Aorta (tissue), 5 donors: ENCODE measurements at places on chromosomes 2 and 18. TPM values are rescaled to one million over a fixed set of nuclear protein-coding genes. Genes with fewer than 3 reads are reported as not detected.

GRCh38 chr2:68333009-68333408 is 13.3 kb upstream of the CNRIP1 start:
- H3K27me3 ChIP-seq = no peaks in the 10 kb centered on the region
- no peak for DNase-seq
- H3K4me3 ChIP-seq = no peak overlapping the region
- H3K27ac ChIP-seq = no peak overlapping the region
- H3K4me1 ChIP-seq = no peaks in the 10 kb centered on the region
- no peaks in the 10 kb centered on the region for H3K36me3 ChIP-seq

- no peak overlapping the region for H3K4me3 ChIP-seq
- no peaks in the 10 kb centered on the region for H3K4me1 ChIP-seq
- no peak overlapping the region for H3K27ac ChIP-seq
- no peaks in the 10 kb centered on the region for H3K27me3 ChIP-seq
- no peaks in the 10 kb centered on the region for H3K36me3 ChIP-seq
- DNase-seq = peak; percentile 8
These were observed 63.0 kb upstream of the OTOF start for GRCh38 chr2:26540961-26541360.

GRCh38 chr2:35978218-35978617 is 377.4 kb upstream of the CRIM1 start:
- no peaks in the 10 kb centered on the region for H3K4me1 ChIP-seq
- no peaks in the 10 kb centered on the region for H3K27me3 ChIP-seq
- no peak for DNase-seq
- no peak overlapping the region for H3K4me3 ChIP-seq
- no peak overlapping the region for H3K27ac ChIP-seq

DNA sequence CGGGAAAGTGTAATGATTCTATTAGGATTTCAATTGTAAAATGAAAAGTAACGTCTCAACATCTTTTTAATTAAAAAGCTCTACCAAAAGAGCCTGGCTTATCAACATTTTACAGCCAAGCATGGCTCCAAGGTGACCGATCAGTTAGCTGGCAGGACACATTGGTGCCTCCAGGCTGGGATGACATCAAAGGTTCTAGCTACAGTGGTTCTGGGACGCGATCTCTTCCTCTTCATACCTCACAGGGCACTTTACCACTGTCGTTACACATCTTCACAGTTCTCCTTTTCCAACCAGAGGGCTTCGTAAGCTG is 693 bp downstream of the ORC2 start:
- no peaks in the 10 kb centered on the region for H3K4me1 ChIP-seq
- peak overlapping the region; percentile 41 for H3K27ac ChIP-seq
- H3K27me3 ChIP-seq = no peaks in the 10 kb centered on the region
- H3K36me3 ChIP-seq = no peaks in the 10 kb centered on the region

GRCh38 chr18:9140381-9140780 is 3.8 kb downstream of the ANKRD12 start:
- H3K4me3 ChIP-seq = no peak overlapping the region
- H3K27me3 ChIP-seq = no peaks in the 10 kb centered on the region
- H3K27ac ChIP-seq = no peak overlapping the region
- H3K36me3 ChIP-seq = no peaks in the 10 kb centered on the region
- no peak for DNase-seq
- H3K4me1 ChIP-seq = no peaks in the 10 kb centered on the region

DNA sequence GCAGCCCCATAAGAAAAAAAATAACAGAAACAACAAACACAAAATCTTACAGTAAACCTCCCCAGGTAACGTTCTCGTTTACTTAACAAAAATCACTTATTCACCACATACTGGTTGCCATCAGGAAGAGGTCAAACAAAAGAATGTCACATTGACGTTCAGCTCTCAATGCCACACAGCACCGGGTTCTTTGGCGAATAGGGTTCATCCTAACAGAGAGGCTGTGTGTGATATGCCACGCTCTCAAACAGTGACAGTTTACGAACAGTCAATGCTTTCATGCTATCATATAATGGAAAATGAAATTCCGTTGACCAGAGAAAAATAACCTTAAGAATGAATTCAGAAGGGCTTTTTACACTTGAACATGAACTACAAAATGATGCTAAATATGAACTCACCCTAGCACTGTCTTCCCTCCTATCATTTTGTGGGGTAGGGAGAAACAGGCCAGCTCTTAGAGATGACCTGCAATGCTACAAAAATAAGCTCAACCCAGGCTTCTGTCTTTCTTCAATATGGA is 2.0 kb downstream of the TMEM163 start:
- no peaks in the 10 kb centered on the region for H3K27me3 ChIP-seq
- no peak for DNase-seq
- H3K36me3 ChIP-seq = no peaks in the 10 kb centered on the region

DNA sequence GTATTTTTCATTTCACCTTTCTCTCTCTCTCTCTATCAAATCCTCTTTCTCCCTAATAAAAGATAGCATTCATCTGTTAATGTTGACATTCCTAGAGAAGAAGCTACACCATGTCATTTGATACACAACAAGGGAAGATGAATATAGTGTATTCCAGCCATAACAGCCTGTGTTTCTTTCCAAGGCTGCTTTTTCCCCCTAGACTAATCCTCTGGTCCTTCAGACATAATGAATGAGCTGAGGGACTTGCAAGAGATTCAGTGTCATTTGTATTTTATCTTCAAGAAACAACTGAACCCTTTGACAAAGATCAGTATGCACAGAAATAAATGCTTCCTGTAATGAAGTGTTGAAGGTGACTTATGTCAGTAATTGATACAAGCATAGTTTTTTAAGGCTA is 284.0 kb upstream of the NXPH2 start:
- no peaks in the 10 kb centered on the region for H3K4me1 ChIP-seq
- no peak overlapping the region for H3K27ac ChIP-seq
- no peaks in the 10 kb centered on the region for H3K36me3 ChIP-seq
- no peak for DNase-seq

Gene TNFAIP6
- total RNA-seq = 5.2 TPM

Gene SRBD1
- total RNA-seq = 14.5 TPM

Gene NLRC4
- total RNA-seq = 4.2 TPM

Gene DSC3
- total RNA-seq = 2.3 TPM
